ENCODE measurements at places on chromosomes 4 and X.

GRCh38 chr4:154491341-154492271, at the start of gene DCHS2:
Gene DCHS2 (minus strand): TSS chr4:154491799. CDS start chr4:154491355, 444 bp downstream.
- peak within 1 kb of the TSS; percentile 43 for H3K4me3 ChIP-seq
- H3K27ac ChIP-seq, result no peak within 1 kb of the TSS
- H3K4me1 ChIP-seq, result peaks cover 24% of the 10 kb centered on the region
- no peaks in the 10 kb centered on the region for H3K36me3 ChIP-seq
- DNase-seq, result peak; percentile 79

DNA sequence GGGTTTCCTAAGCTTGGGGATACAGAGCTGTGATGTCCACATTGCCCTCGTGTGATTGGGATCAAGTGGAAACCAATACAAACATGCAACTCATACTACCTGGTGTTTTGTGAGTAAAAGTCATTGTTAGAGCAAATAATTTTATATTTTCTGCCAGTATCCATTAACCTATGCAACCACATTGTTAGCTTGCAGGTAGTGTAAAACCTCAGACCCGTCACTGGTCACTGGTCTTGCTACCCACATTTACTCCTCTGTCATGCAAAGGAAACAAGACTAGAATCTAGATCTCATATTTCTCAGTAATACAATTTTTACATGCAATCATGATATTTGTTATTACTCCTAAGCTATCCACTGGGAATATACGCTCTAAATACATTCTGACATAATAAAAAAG, 324.3 kb upstream of the NDST4 start:
- no peak for DNase-seq
- H3K4me3 ChIP-seq, result no peak overlapping the region
- no peaks in the 10 kb centered on the region for H3K4me1 ChIP-seq
- H3K36me3 ChIP-seq, result no peaks in the 10 kb centered on the region

DNA sequence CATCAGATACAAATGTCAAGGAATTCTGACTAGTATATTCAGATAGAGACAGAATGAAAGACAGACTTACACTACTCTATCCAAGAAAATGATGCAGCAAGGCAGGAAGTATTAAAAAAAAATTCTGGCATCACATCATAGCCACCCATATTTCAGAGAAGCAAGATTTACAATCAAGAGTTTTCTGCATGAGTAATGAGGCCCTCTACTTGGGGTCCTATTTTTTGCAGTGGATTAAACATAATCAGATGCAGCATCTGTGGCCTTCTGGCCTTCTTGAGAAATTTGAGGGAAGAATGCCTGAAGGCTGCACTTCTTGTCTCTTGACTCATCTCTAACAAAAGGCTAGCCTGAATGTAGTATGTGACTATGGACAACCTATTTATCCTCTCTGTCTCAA, 48.2 kb upstream of the SLIT2 start:
- H3K4me1 ChIP-seq, result no peaks in the 10 kb centered on the region
- no peaks in the 10 kb centered on the region for H3K36me3 ChIP-seq
- no peak overlapping the region for H3K4me3 ChIP-seq
- H3K27me3 ChIP-seq, result no peaks in the 10 kb centered on the region

GRCh38 chr4:20639346-20639745, 60.9 kb upstream of the PACRGL start:
- H3K4me1 ChIP-seq, result no peaks in the 10 kb centered on the region
- no peak overlapping the region for H3K4me3 ChIP-seq
- no peak overlapping the region for H3K27ac ChIP-seq
- no peak for DNase-seq
- H3K36me3 ChIP-seq, result no peaks in the 10 kb centered on the region

GRCh38 chr4:77917075-77917474, 54.4 kb downstream of the MRPL1 start:
- no peak for DNase-seq
- peaks cover 33% of the 10 kb centered on the region for H3K4me1 ChIP-seq
- no peaks in the 10 kb centered on the region for H3K36me3 ChIP-seq
- H3K4me3 ChIP-seq, result no peak overlapping the region

- H3K27ac ChIP-seq, result no peak overlapping the region
- H3K27me3 ChIP-seq, result no peaks in the 10 kb centered on the region
- H3K4me1 ChIP-seq, result peaks cover 10% of the 10 kb centered on the region
Observed at GRCh38 chr4:152590179-152591031, 54.5 kb upstream of the FBXW7 start.

- no peak for DNase-seq
- no peaks in the 10 kb centered on the region for H3K27me3 ChIP-seq
- H3K27ac ChIP-seq, result no peak overlapping the region
- H3K36me3 ChIP-seq, result no peaks in the 10 kb centered on the region
- H3K4me1 ChIP-seq, result peaks cover 17% of the 10 kb centered on the region
Observed at GRCh38 chr4:55549888-55550287, 3.2 kb upstream of the CLOCK start.

GRCh38 chrX:104137496-104137895, 19.3 kb downstream of the SLC25A53 start:
- no peak for DNase-seq
- H3K36me3 ChIP-seq, result no peaks in the 10 kb centered on the region
- H3K4me1 ChIP-seq, result no peaks in the 10 kb centered on the region

- H3K27ac ChIP-seq, result no peak overlapping the region
- no peaks in the 10 kb centered on the region for H3K27me3 ChIP-seq
- no peak for DNase-seq
- H3K36me3 ChIP-seq, result no peaks in the 10 kb centered on the region
- no peaks in the 10 kb centered on the region for H3K4me1 ChIP-seq
Observed at GRCh38 chr4:120977435-120977997, 55.0 kb upstream of the PRDM5 start.

DNA sequence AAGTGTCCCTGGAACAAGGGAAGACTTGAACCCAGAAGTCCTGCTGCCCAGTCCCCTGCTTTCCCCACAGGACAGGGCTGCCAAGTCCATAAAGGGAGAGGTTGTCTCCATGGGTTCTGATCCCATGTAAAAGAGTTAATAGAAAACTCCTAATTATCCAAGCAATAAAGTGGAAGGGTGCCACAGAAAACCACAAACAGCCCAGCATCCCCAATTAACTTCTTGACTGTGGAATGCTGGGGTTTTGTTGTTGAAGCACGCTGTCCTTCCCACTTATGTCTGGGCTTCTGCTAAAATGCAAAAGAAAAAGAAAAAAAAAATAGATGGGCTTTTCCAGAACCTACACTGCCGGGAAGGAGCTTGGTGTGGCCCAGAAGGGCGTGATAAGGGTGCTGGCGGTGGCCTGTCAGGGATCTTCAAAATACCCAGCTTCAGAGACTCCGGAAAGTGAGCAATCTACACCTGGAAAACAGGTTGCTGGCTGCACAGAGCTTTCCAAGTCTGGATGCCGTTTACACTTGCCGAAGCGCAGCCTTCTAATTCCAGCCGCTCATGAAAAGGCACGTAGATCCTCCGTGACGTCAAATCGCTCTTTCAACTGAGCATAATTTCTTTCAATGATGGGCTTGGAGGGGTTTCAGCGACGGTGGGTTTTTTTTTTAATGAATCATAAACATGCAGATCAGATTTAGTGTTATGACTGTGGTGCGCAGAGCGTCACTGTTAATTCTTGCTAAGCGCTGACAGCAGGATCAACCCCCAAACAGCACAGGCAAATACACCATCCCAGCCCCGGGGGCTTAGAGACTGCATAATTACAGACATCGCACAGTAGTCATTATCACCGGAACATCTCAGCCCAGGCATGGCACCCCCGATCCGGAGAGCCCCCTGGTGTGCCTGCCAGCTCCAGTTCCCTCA, 197.6 kb downstream of the BCOR start:
- no peaks in the 10 kb centered on the region for H3K36me3 ChIP-seq
- H3K27me3 ChIP-seq, result no peaks in the 10 kb centered on the region
- no peak overlapping the region for H3K27ac ChIP-seq
- H3K4me3 ChIP-seq, result no peak overlapping the region

DNA sequence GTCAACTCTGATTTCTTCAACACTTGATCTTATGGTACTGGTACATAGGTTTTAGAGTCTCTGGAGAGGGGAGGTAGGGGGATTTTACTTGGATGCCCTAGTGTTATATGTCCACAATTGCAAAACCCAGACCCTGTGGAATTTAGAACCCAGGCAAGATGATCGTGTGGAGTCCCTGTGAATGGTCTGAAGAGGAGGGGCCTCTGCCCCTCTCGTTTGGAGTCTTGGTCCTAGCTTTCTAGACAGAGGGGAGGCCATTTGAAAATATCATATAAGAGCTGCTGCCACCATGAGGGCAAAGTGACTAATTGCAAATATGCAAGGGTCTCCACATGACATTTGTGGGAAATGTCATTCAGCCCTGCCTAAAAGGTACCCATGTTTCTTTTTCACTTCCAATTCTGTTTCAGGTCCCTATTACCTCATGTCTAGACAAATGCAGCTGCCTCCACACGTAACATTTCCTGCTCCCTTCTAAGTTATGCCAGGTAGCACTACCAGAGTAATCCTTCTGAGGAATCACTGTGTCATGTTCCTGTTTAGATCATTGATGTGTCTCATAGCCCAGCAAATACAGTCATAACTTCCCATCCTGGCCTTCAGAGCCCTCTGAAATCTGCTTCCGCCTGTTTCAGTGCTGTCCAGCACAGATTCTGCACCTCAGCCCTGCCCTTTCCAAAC, 126.8 kb downstream of the KLHL8 start:
- H3K27ac ChIP-seq, result no peak overlapping the region
- no peaks in the 10 kb centered on the region for H3K27me3 ChIP-seq
- H3K4me1 ChIP-seq, result peaks cover 49% of the 10 kb centered on the region
- no peak overlapping the region for H3K4me3 ChIP-seq
- DNase-seq, result no peak

DNA sequence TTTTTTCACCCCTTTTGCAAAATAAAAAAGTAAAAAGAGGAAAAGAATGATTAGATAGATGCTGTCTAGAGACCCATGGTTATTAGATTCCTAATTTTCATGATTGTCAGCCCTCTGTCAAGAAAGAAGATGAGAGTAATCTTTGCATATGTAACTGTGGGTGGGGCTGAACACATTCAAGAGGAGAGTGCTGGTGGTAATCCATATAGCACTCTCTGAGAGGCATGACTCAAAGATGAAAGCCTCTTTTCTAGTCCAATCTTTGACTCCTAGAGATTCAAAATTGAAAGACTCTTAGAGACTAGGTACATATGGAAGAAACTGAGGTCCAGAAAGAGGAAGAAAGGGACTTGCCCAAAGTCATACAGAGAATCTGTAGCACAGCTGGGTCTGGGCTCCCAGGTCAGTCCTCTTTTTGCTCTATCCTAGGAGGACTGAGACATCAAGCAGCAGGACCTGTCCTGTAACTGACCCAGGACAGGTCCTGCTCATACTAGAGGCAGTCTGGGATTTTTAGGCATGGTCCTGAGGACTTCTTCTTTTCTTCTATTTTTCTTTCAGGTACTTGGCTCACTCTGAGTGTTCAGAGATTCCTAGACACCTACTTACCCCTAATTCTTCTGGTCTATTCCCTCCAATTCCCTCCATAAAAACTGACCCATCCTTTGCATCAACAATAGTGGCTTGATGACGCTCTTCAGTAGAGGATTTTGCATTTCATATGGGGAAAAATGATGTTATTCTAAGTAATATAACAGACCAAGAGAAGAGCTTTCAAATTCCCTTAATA, 23.8 kb downstream of the VSIG4 start:
- no peaks in the 10 kb centered on the region for H3K36me3 ChIP-seq
- no peak for DNase-seq
- peak overlapping the region; percentile 84 for H3K27ac ChIP-seq
- H3K27me3 ChIP-seq, result no peaks in the 10 kb centered on the region
- H3K4me3 ChIP-seq, result peak overlapping the region; percentile 35

DNA sequence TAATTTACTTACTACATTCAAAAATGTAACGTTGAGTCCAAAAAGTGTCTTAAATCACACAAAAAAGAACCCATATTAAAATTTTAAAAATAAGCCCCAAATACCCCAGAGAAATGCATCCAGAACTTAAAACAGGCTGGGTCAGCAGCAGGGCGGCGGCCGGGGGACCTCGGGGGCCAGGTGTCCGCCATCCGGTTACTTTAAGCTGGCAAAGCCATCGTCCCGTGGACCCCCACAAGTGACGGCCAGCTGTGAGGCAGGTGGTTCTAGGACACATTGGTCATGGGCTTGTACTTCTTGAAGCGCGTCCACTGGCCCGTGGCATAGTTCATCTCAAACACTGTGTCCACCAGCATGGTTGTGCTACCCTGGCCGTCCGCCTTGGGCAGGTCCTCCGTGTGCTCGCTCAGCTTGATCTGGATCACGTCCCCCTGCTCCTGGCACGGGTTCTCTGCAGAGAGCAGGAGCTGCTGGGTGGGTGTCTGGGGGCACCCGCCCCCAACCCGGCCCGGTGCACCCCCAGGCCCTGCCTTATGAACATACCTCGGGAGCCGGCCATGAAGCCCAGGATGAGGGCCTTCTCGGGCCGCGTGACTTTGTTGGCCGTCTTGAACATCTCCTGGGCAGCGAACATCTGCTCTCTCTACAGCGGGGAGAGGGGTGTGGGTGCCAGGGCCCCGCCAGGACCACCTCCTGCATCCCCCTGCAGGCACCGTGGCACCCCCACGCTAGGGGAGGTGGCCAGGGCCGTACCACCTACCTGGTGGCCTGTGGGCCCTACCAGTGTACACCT, 25.5 kb downstream of the NELFA start:
- H3K27ac ChIP-seq, result no peak overlapping the region
- DNase-seq, result peak; percentile 73
- no peaks in the 10 kb centered on the region for H3K27me3 ChIP-seq

DNA sequence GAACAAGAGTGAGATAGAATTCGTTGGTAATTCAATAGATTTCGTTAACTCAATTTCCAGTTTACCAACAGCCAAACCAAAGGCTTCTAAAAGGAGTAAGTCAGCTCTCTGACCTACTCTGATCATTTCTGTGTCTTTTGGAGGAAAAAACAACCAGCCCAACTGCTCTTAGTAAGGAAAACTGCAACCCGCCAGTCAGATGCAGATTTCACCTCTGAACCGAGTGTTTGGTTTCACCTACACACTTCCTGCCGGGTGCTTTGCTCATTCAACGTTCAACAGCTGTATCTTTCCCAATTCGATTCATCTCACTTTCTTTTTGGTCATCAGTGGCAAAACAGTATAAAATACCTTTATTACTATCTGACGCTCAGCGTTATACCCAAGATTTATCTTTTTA, 24.5 kb downstream of the TMSB4X start:
- H3K4me1 ChIP-seq, result peaks cover 44% of the 10 kb centered on the region
- no peaks in the 10 kb centered on the region for H3K36me3 ChIP-seq
- no peak for DNase-seq

GRCh38 chr4:169305651-169306050, 34.9 kb upstream of the SH3RF1 start:
- no peaks in the 10 kb centered on the region for H3K36me3 ChIP-seq
- no peak overlapping the region for H3K4me3 ChIP-seq
- DNase-seq, result no peak
- no peaks in the 10 kb centered on the region for H3K4me1 ChIP-seq
- no peaks in the 10 kb centered on the region for H3K27me3 ChIP-seq
- H3K27ac ChIP-seq, result no peak overlapping the region

- H3K4me1 ChIP-seq, result no peaks in the 10 kb centered on the region
- no peak for DNase-seq
- H3K4me3 ChIP-seq, result no peak overlapping the region
- H3K27me3 ChIP-seq, result no peaks in the 10 kb centered on the region
- no peaks in the 10 kb centered on the region for H3K36me3 ChIP-seq
- H3K27ac ChIP-seq, result no peak overlapping the region
Observed at GRCh38 chr4:70863099-70863790, 23.6 kb upstream of the GRSF1 start.
